ENCODE measurements at places on chromosomes 6 and 20. TPM values are rescaled to one million over a fixed set of nuclear protein-coding genes. Genes with fewer than 3 reads are reported as not detected.

Gene COL9A1
- not detected for total RNA-seq

Gene PRICKLE4
- total RNA-seq, result 0.76 TPM

Gene FKBP5
- total RNA-seq, result 65.0 TPM

Gene ATP9A
- total RNA-seq, result 10.8 TPM

Gene TBPL1
- 24.9 TPM for total RNA-seq

Gene NHSL1
- total RNA-seq, result 4.1 TPM

Gene SFTA2
- not detected for total RNA-seq

Gene SOX18
- 1.4 TPM for total RNA-seq

Gene PRR18
- total RNA-seq, result 0.14 TPM

Gene EEF1A2
- 154 TPM for total RNA-seq

Gene ZNF334
- not detected for total RNA-seq

Gene PSORS1C2
- not detected for total RNA-seq

Gene HLA-DQA2
- total RNA-seq, result not detected

Gene SYCP2
- 0.33 TPM for total RNA-seq

Gene SCRT2
- total RNA-seq, result not detected
